ENCODE measurements at places on chromosomes 16 and 17.

DNA sequence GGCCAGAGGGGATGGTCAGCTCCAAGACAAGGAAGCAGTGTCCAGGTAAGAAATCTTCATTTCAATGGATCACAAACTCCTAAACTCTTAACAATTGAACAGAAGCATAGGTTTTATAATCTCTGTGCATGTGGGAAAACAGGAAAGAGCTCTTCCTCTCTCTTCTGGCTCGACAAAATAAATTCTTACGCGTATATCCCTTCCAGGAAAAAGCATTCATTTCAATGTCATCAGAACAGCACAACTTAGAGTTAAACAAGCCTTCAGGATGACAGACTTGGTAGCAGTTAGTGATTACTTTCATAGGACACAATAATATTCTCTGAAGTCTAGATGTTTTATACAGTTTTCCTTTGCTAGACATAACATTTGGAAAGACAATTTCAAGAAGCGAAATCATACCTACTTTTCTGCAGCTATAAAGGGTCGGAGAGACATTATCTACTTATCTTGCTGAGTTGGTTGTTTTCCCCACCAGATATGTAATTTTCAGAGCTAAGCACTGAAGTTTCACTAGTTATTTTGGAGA, 19.3 kb upstream of the SLC35G3 start:
- no peak for DNase-seq

- no peak for DNase-seq
Measured at GRCh38 chr17:36203335-36203734, 6.8 kb upstream of the CCL3L1 start.

- DNase-seq = no peak
Measured at GRCh38 chr17:1511756-1512321, 4.6 kb downstream of the INPP5K start.

DNA sequence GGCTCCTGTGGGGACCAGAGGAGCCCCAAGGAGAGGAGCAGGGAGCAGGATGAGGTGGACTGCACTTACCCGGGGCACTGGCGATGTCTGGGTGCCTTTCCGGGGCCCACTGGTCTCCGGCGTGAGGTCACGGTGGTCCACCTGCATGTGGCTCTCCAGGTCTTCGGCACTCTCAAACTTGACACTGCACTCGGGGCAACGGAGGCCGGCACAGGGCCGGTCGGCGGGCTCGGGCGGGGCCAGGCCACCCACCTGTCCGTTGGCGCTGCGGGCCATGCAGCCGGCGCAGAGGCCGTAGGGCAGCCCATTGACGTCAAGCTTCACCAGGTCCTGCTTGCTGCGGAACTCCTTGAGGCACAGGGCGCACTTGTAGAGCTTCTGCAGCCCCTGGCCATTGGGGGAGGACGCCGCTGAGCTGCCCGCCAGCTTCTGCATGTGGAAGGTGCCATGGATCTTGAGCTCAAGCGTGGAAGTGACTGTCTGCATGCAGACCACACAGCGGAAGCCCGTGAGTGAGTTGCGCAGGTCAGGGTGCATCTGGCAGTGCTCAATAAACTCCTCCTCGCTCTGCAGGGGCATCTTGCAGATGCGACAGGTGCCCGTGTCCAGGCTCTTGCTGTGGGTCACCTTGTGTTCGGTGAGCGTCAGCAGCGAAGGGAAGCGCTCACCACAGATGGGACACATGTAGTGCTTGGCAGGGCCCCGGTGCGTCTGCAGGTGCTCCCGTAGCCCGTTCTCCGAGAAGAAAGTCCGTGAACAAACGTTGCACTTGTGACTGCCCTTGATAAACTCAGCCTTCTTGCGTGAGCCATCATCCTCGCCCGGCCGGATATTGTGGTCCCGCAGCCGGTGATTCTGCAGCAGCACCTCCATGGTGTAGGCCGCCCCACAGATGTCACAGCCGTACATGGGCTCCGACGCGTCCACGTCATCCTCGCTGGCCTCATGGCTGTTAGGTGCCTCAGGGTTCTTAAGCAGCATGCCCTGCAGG, 220.0 kb downstream of the ZNF423 start:
- DNase-seq = no peak

DNA sequence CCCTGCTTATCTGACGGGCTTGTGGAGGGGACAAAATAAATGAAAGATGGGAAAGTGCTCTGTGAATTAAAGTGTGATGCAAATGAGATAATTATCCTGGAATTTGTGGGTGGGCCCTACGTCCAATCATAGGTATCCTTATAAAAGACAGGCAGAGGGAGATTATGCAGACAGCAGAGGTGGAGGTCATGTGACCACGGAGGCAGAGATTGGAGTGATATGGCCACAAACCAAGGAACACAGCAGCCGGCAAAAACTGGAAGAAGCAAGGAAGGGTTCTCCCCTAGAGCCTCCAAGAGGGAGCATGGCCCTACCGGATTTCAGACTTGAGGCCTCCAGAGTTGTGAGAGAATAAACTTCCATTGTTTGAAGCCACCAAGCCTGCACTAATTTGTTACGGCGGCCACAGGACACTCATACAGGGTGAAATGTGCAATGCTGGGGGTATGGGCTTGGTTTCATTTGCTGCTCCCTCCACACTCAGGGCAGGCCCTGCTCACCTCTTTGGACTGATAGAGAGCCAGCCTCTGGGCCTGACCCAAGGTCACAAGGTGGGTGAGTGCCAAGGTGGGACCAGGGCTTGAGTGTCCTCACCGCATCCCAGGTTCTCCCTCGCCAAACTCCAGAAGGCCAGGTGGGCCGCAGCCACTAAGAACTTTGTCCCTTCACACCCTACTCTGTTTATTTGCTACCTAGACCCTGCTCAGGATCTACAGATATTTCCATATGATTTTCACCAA, 149.6 kb upstream of the TNRC6C start:
- no peak for DNase-seq

GRCh38 chr16:48109475-48109874, 46.3 kb downstream of the ABCC12 start:
- no peak for DNase-seq

DNA sequence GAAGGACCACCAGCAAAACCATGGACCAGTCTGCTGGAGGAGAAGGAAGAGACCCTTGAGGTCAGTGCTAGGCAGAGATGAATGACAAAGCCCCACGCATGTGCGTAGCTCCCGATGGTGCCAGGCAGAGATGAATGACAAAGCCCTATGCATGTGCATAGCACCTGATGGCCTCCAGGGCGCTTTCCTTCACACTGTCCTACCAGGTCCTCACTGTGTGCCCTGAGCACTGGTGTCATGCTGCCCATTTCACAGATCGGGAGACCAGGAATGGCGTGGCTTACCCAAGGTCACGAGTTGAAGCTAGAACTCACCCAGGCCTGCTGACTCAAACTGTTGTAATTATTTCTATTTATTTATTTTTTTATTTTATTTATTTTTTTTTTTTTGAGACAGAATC, 149.6 kb downstream of the KATNIP start:
- DNase-seq = no peak

DNA sequence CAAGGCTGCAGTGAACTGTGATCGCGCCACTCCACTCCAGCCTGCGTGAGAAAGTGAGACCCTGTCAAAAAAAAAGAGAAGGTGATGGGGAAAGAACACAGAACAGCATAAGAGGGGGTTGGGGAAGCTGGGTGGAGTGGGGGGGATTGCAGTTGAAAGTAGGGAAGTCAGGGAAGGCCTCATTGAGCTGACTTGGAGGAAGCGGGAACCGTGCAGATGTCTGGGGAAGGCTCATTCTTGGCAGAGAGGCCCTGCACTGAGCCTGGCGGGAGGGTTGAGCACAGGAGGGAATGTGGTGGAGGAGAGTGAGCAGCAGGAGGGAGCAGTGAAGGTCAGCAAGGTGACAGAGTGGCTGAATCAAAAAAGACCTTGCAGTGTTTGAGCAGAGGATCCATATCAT, 26.9 kb downstream of the IL4R start:
- no peak for DNase-seq

DNA sequence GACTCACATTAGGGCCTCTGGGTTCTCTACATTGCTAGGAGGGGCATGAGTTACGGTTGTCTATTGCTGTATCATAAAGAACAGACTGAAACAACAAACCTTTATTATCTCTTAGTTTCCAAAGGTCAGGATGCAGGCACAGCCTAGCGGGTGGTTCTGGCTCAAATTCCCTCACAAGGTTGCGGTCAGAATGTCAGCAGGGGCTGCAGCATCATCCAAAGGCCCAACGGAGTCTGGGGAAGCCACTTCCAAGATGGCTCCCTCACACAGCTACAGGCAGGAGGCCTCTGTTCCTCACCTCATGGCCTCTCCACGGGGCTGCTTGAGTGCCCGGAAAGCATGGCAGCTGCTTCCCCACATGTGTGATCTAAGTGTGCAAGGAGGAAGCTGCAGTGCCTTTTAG, 29.6 kb upstream of the ZFPM1 start:
- no peak for DNase-seq

DNA sequence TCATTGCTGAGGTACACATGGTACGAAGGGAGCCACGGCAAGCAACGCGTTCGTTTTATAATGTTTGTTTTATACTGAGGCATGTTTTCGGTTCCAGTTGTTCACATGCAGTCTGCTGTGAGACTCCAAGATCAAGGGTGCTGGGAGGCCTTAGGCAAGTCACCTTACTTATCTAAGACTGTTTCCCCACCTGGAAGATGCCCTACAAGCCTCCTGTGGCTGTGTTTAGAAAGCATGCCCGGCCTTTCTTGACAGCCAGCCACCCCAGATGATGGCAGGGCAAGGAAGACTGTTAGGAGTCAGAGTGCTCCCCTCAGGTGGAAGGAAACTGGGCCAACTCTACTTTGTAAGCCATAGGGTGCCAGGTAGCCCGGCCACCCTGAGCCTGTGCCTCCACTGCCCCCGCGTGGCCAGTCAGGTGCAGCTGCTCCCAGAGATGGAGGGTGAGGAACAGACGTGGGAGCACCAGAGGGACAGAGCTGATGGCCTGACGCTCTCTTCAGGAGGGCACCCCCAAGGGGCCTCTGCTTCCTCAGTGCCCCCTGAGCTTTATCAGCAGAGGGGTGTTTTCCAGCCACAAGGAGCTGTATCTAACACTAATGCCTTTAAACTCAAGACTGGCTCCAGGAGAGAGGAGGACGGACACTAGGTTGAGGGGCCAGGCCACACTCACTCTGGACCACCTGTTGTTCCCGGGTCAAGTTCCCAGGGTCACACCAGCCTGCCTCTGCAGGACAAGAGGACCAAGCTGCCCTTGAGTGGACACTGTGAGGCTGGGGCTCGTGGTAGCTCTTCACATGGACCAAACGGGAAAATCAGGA, 5.4 kb downstream of the NAT9 start:
- DNase-seq = peak; percentile 17

DNA sequence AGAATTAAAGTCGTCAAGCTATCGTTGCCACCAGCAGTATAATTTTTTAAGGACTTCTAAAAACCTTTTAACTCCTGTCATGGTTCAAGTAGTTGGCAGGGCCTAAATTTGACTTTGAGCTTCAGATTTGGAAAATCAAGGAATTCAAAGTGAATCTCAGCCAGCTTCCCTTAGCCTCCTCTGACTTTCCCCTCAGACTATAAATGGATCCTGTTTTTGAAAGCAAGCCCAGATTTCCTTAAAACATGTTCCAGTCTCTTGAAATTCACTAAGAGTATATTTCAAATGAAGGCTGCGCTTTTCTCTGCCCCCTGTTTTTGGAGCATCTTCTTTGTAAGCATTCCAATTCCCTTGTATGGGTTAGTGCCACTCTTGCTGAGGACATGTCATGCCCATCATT, 101.8 kb upstream of the CDH8 start:
- DNase-seq = no peak

GRCh38 chr17:68324114-68324513, 32.8 kb downstream of the ARSG start:
- DNase-seq = no peak

GRCh38 chr17:42751628-42752027, 6.8 kb upstream of the EZH1 start:
- DNase-seq = no peak

GRCh38 chr17:5478992-5479391, 7.0 kb downstream of the DERL2 start:
- DNase-seq = no peak

DNA sequence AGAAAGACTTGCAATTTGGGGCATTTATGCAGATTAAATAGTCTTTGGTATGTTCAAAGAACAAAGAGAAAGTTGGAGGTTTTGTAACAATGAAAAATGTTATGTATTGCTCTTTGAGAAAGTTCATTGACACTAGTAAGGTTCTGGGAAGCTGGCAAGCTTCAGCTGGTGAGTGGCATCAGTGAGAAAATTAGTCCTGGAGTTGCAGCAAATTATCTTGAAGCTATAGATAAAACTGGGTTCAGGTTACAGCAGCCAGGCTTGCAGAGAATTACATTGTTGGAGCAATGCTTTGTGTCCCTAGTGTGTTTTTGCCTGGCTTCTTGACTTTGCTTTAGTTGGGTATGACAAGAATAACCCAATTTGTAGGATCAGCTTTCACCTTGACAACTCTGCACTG, 221.2 kb downstream of the CDH13 start:
- DNase-seq = no peak

GRCh38 chr16:53995378-53995777, 291.2 kb downstream of the IRX3 start:
- peak; percentile 36 for DNase-seq

GRCh38 chr17:38421171-38421841, 7.0 kb upstream of the ARHGAP23 start:
- peak; percentile 45 for DNase-seq

DNA sequence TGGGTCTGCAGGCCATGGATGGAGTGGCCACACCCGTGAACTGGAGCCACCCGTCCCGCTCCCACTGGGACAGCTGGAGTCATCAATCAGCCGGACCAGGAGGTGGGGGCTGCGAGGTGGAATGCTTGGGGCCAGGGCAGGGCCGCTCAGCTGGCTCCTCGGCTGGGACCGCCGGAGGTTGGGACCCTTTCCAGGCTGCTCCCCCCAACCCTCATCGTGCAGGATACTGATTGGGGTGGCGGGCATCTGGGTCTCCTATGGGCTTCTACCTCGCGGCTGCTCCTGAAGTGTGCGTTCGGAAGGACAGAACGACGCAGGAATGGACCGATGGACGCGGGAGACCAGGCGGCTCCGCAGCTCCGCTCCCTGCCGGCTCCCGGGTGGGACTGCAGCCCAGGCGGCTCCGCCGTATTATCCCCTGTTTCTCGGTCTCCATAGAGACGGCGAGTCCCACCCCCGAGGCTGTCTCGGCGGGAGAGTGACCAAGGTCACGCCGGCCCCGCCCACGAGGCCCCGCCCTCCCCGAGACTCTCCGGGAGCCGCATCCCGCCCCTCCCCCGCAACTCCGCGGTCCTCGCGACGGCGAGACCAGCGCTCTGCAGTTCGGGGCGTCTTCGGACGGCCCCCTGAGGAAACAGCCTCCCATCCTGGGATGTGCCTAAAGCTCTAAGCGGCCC, at the start of gene TPPP3:
TPPP3 (minus strand) TSS at position 388 of the 677 bp plus-strand sequence. CDS start 2,387 bp downstream, outside the sequence.
- DNase-seq = peak; percentile 83

DNA sequence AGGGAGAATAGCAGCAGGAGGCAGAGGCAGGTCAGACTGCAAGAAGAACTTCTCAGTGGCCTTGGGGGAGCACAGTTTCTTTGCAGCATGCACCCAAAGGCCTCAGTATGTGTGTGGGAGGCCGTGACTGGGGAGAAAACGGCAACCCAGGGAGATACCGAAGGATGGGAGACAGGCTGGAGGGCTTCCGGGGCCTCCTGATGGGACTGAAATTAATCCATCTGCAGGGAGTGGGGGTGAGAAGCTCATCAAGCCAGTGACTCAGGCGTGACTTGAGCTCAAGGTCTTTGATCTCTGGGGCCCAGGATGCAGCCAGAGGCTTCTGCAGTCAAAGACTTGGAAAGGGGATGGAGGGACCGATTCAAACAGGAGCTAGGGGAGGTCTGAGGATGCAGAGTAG, 5.1 kb upstream of the C17orf113 start:
- DNase-seq = no peak
